NCI-H2227 treated with DMSO at 0.1 percent for 48 hours (cell line): ENCODE measurements at places on chromosomes 7 and 10.

- DNase-seq = no peak
Measured at GRCh38 chr7:66276363-66276762, 71.2 kb downstream of the TPST1 start.

GRCh38 chr10:88343761-88344484 lies 239.2 kb downstream of the RNLS start:
- no peak for DNase-seq

DNA sequence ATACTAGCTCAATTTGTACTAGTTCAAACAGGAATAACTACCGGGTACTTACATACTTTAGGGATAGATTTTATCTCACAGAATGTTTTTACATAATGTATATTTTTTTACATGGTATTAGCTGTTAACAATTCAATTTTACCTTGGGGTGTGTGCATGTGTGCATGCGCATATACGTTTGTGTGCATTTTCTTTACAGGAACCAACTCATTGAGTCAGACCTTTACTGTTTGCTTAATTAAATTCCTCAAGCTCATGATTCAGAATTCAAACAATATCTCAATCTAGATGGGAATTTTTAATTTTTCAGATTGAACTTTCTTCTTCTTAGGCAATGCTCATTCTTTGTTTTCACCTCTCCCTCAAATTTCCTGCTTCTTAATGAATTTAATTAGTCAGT lies 24.7 kb upstream of the WASL start:
- DNase-seq = no peak

DNA sequence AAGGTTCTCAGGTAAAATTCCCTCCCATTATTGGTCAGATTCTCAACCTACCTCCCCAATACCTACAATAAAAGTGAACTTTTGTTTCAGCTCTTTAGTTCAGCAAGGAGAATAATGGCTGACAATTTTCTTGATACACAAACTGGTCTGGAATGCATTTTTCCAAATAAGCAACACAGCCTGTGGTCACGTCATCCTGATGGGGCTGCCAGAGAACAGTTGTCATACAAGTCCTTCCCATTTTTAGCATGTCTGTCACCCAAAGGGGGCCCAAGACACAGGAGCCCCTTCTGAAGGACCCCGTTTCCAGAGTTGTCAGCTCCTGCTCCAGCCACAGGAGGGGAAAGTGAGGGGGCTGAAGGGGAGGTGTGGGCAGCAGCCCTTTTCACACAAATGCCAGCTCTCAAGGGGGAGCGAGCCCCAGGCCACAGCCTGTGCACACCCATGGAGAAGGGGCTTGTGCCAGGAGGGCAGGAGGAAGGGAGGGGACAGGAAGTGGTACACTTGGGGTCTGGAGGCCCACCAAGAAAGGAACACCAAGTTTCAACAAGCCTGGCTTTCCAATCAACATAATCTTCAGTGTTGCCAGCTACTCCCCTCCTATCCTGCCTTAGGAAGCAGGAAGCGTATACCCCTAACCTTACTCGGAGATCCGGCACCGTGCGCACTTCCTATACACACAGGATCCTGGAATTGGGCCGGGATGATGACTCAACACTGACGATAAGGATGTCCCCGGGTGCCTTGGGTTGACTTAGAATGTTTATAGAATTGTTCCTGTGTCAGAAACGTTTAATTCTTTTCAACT lies 43.4 kb upstream of the PDLIM1 start:
- DNase-seq = no peak

GRCh38 chr7:88042157-88042556 lies 108.1 kb downstream of the ADAM22 start:
- no peak for DNase-seq
